ENCODE measurements at places on chromosomes 1 and 21. TPM values are rescaled to one million over a fixed set of nuclear protein-coding genes. Genes with fewer than 3 reads are reported as not detected.
A peak's percentile ranks its signal among the peaks of the same experiment; 100 is the strongest.

- DNase-seq, result no peak
Measured at GRCh38 chr1:53379662-53380002, 51.8 kb upstream of the LRP8 start.

- DNase-seq, result no peak
Measured at GRCh38 chr1:213163278-213163711, 112.3 kb downstream of the RPS6KC1 start.

GRCh38 chr1:67700692-67701410 is 15.8 kb downstream of the GADD45A start:
- DNase-seq, result peak; percentile 20

GRCh38 chr1:211741116-211741515 is 65.7 kb upstream of the NEK2 start:
- DNase-seq, result no peak

DNA sequence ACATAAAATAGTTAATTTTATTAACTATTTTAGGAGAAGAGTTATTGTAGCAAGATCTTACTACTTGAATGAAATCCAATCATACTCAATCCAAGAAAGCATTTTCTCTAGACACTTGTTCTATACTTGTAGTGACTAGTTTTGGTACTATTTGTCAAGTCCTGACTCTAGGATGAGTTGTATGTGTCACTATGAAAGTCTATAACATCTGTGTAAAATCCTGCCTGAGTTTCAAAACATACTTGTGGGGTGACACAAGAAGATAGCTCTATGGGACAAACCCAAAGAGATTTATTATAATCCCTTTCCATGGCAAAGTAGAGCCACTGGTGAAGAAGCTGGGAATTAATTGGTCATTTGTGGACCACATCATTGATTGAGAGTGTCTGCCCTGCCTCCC is 1042.2 kb upstream of the ADGRL4 start:
- DNase-seq, result no peak

- no peak for DNase-seq
Measured at GRCh38 chr1:52413410-52413989, 9.1 kb downstream of the PRPF38A start.

DNA sequence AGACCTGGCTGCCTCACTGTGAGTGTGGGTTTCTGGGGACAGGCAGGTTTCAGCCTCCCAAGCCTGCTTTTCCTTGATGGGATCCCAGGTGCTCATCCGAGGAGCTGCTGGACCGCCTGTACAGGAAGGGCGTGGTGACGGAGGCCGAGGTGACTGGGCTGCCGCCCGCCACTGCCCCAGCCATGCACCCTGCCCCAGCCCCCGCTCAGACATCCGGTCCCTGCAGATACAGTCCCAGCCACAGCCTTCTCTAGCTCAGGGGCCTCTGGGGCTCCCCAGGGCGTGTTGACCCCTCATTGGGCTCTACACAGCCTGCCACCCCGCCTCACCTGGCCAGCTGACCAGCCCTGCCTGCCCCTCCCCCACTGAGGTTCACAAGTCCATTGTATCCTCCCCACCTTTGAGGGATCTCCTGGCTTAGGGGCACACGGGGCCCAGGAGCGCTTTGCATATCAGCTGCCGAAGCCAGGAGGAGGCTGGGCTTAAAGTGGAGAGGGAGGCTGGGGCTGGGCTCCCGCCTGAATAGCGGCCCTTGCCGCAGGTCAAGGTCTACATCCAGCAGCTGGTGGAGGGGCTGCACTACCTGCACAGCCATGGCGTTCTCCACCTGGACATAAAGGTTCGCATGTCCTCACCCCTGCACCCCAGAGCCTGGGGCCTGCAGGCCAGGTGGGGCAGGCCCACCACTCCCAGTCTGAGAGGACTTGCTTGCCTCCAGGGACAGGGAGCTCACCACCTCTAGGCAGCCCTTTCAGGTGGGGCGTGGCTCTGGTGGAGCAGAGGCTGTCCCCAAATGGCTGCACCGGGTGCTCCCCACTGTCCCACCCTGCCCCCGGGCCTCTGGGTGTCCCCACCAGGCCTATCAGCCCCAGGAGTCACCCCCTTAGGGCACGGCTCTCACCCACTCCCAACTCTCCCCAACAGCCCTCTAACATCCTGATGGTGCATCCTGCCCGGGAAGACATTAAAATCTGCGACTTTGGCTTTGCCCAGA is 38.5 kb downstream of the TRIM11 start:
- no peak for DNase-seq

GRCh38 chr1:115356356-115356755 is 18.3 kb upstream of the NGF start:
- no peak for DNase-seq

DNA sequence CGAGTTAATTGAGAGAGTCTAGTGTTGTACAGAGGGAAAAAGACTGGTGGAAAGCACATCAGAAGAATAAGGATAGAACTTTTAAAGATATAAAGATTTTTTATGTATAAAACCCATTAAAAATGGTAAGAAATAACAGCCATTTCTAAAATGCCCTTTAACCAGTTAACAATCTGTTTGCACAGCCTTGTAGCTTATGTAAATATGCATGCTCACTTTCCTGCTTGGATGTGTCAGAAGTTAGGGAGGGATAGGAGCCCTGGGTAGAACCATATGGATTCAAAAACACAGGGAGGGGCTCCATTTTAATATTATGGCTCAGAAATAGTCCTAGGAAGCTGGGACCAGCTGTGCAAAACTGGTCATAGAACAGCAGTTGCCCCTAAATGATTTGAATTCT is 4.5 kb upstream of the EDEM3 start:
- no peak for DNase-seq

GRCh38 chr1:158286941-158287346 is 2.8 kb upstream of the CD1C start:
- no peak for DNase-seq

GRCh38 chr1:76951153-76951552 is 83.9 kb downstream of the ST6GALNAC5 start:
- DNase-seq, result no peak

- peak; percentile 64 for DNase-seq
Measured at GRCh38 chr1:39788758-39789570, at the start of gene BMP8B. BMP8B (minus strand) TSS chr1:39788865; CDS start chr1:39788485, 380 bp downstream.

- no peak for DNase-seq
Measured at GRCh38 chr1:211478376-211478775, 13.6 kb downstream of the RD3 start.

- no peak for DNase-seq
Measured at GRCh38 chr1:231527586-231528171, 790 bp upstream of the TSNAX start.

The S100A16 gene
- total RNA-seq, result not detected

The GNAT2 gene
- total RNA-seq, result 0.17 TPM

The LCE1A gene
- total RNA-seq, result not detected

The HHIPL2 gene
- total RNA-seq, result not detected

The SCCPDH gene
- 23.7 TPM for total RNA-seq

The TLR5 gene
- 1.4 TPM for total RNA-seq

Measured in activated T-cell treated with anti-CD3 and anti-CD28 coated beads, Interleukin-2, amount 50 U/mL, for 72 hours (primary cell).